Right lobe of liver (tissue), 6 donors: ENCODE measurements at places on chromosomes 2 and 18.

- DNase-seq, result no peak
Observed at GRCh38 chr2:88472811-88473210, 20.3 kb upstream of the FOXI3 start.

- DNase-seq, result no peak
Observed at GRCh38 chr2:152375174-152375573, 40.2 kb downstream of the FMNL2 start.

DNA sequence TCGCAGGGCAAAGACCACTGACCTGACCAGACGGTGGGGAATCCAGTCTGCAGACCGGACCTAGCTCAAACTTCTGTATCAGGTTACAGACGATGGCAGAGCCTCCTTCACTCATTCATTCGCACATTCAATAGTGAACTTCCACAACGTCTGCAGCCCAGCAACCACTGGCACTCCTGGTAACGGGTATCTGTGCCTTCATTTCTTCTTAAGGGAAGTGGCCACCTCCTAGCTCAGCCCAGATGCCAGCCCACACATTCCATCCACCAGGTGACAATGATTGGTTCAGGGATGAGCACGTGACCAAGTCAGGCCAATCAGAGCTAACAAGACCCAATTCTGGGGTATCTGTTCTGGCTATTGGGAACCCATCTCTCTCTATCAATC lies 15.9 kb upstream of the ARMC9 start:
- DNase-seq, result no peak

DNA sequence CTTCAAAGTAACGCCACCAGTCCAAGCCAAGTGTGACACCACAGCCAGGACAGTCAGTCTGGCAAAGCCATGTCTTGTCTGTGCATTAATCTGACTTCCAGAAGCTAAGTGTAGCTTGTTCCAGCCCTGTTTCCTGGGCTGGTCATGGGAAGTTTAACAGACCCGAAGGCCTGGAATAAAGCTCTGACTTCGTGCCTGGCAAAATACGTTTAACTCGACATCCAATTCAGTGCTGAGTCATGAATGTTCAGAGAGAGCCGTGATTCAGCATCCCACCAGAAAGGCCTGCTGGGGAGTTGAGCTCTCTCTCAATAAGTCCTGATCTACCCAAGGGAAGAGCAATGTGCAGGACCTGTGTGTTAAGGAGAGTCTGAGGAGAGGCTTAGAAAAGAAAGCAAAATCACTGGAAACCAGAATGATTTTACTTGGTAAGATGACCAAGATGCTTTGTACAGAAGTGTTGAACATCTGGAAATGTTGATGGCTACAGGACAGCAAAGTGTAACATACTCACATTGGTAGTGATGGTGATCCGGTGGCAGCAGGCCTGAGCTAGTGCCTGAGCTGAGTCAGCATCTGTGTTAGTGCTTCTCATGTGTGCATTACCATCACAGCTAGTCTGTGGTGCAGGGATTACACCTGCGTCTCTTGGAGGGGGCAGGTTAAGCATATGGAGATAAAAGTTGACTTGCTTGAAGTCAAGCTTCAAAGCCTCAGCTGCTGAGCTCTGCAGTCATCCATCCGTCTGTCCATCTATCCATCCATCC lies 743.7 kb upstream of the HS6ST1 start:
- no peak for DNase-seq

DNA sequence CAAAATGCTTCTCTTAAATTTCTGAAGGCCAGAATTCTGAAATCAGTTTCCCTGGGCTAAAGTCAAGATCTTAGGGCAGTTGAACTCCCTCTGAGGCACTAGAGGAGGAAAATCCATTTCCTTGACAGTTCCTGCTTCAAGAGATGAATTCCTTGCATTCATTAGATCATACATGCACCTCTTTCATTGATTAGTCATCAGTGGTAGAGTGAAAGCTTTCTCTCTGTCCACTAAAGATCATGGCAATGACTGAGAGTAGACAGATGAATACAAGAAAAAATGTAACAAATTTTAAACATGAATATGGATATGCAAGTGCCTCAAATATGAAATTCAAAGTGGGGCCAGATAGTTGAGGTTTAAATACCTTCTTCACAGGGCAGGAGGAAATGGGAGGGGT lies 693.4 kb upstream of the TMEFF2 start:
- DNase-seq, result no peak

DNA sequence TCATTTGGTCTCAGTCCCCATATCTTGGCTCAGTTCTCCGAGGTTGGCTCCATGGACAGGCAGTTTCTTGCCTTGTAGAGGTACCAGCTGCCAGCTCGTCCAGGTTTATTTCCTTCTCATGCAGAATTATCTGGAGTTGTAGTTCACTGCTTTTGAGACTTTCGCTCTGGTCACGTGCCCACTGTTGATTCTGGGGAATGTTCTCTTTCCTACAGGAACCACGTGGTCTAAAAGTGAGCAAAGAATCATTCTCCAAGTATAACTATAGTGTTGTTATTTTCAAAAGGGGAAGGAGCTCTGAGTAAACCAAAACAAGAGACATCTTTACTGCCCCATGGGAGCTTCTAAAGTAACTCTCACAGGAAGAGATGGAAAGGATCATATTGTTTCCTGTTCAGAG lies 41.2 kb upstream of the RAB27B start:
- DNase-seq, result no peak

DNA sequence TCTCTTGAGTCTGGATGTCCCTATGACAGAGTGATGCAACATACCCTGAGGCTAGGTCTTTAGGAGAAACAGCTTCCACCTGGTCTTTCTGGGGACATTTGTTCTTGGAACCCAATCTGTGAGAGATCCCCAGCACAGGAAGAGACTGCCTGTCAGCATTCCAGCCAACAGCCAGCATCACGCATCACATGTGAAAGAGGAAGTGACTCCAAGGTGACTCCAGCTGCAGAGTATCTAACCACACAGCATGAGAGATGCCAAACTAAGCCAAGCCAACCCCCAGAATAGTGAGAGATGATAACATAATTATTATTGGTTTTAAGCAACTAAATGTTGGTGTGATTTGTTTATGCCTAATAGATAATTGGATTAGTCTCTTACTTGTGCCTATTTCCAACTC lies 35.7 kb downstream of the C18orf63 start:
- no peak for DNase-seq

- no peak for DNase-seq
Observed at GRCh38 chr18:62784966-62785413, 69.6 kb downstream of the PHLPP1 start.

- DNase-seq, result peak; percentile 71
Observed at GRCh38 chr2:100870652-100871531, 51.0 kb downstream of the NPAS2 start.

GRCh38 chr2:128365217-128365905 lies 46.7 kb upstream of the HS6ST1 start:
- no peak for DNase-seq
